ENCODE measurements at places on chromosomes 11 and 22. TPM values are rescaled to one million over a fixed set of nuclear protein-coding genes. Genes with fewer than 3 reads are reported as not detected.

GRCh38 chr22:20951932-20952380 lies 15.1 kb upstream of the AIFM3 start:
- no peak for DNase-seq

DNA sequence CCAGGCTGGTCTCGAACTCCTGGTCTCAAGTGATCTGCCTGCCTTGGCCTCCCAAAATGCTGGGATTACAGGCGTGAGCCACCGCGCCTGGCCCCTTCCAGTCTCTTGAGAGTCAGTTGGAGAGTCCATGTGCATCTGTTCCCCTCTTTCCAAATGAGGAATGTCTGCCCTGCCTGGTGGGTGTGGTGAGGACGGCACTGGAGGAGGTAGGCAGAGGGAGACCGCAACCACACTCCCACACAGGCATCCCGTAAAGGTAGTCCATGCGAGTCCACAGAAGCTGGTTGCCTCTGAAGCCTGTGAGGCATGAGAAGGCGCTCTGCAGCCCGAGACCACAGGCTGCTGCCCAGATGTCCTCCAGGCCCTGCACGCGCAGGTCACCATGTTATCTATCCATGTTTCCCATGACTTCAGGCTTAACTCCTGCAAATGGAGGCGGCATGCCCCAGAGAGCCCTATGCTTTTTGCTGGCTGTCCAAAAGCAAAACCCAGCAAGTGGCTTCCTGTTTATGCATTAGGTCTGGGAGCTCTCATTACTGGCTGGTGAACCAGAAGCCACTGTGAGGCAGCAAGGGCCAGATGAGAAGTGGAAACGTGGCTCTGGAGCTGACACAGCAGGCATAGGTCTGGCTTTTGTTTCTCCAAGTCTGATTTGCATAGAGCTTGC lies 43.4 kb downstream of the GRIK4 start:
- no peak for DNase-seq

RAG1 gene
- total RNA-seq: 2.2 TPM

GAS2L1 gene
- 16.7 TPM for total RNA-seq

MS4A14 gene
- total RNA-seq: 0.31 TPM

Data from tongue (tissue), 3 donors.